Adipocyte (in vitro differentiated cells): ENCODE measurements at places on chromosomes 12 and 14.

GRCh38 chr12:58148405-58148804, 207.0 kb downstream of the ATP23 start:
- peak; percentile 70 for DNase-seq

DNA sequence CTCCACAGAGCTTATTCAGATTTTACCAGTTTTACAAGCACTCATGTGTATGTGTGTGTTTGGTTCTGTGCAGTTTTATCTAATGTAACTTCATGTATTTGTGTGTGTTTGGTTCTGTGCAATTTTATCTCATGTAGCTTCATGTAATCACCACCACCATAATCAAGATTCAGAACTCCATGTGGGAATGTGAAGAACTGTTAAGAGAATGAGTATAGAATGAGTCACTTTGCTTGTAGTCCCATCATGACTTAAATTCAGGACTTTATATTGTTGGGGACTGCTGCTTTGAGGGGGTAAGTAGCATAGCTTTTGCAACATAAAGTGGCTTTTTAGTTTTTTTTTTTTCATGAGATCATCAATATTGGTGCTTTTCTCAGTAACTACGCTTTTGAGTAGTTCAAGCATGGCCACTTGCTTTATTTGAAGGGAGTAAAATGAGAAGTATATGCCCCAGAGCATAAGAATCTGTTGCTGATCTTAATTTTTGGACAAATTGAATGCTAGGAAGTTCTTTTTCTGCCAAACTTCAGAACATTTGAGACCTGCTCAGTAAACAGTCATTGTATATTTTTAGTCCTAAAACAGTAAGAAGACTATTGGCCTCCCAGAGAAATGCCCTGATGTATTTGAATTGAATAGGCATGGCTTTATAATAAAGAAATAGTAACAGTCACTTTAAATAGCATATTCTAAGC, 28.8 kb downstream of the PROX2 start:
- DNase-seq: peak; percentile 69

- DNase-seq: no peak
Observed at GRCh38 chr12:131230340-131231031, 276.8 kb downstream of the ADGRD1 start.

DNA sequence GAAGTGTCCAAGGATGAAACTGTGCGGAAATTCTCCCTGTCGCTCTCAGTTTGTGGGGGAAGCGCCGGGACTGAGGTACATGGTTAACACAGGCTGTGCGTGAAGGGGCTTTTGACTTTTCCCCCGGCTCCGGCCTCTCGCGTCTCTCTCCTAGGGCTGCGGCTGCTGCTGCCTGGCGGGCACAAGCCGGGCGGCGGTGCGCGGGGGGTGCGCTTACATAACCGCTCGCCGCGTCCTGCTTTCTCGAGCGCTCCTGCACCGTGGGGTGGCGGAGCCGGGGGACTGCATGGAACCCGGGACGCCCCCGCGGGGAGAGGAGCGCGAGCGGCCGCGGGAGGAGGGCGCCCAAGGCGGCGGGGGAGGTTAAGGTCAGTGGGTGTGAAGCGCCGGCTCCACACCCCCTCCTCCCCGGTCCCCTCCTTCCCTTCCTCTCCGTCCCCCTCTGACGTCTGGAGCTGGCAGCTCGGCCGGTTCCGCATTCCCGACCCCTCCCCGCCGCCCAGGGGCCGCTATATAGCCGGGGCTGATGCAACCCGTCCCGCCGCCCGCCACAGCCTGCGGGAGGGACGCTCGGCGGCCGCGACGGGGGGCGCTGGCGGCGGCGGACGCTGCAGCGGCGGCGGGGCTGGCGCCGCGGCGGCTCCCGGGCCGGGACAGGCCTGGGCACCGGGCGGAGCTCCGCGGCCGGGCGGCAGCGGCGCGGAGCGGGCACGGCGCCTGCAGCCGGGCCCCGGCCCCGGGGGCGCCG, at the start of gene JDP2:
Gene JDP2, plus strand, starts transcription at position 541 of the 748 bp plus-strand sequence. CDS start 9,899 bp downstream, outside the sequence.
- DNase-seq: peak; percentile 96

DNA sequence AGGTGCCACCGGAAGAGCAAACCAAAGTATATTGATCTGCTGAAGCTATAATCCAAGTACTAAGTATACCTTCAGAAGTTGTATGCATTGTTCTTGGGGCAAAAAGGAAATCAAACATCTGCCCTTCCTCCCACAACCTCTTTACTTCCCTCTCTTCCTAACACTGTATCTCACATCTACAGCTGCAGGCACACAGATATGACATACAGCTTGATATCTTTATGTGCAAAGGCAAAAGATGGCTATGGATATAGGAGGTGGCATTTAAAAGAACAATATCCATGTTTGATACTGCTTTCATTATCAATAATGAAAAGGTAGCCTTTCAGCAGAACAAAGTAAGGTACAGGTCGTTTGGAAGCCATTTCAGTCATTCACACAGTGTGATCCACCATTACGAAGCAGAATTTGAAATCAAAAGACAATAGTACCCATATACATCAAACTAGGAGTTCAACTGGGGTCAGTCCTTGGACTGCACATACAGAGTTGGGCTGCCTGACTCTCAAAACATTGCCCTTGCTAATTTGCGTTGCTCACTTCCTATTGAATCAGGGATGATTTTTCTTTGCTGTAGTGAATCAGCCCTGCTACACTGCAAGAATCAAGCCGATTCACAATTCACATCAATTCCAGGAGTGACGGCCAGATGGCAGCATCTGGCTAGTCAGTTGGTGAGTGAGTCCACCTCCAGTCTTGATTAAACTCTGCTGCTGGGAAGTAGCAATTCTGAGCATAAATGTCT, 8.9 kb downstream of the ANG start:
- peak; percentile 75 for DNase-seq

- peak; percentile 71 for DNase-seq
Observed at GRCh38 chr14:104137297-104138097, 890 bp upstream of the KIF26A start.

GRCh38 chr12:94812345-94812744, 162.0 kb upstream of the TMCC3 start:
- DNase-seq: no peak

- no peak for DNase-seq
Observed at GRCh38 chr14:39451811-39452210, 19.6 kb upstream of the FBXO33 start.

DNA sequence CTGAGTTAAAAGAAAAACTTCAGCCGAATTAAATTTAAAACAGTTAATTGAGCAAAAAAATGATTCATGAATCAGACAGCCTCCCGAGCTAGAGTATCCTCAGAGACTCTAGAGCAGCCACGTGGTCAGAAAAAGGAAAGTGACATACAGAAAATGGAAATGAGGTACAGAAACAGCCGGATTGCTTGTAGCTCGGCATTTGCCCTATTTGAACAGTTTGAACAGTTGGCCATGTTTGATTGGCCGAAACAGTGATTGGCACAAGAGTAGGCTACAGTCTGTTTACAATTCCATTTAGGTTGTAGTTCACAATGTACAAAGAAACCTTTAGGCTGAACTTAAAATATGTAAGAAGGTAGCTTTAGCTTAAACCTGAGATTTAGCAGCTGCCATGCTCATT, 12.9 kb upstream of the OXA1L start:
- peak; percentile 10 for DNase-seq

DNA sequence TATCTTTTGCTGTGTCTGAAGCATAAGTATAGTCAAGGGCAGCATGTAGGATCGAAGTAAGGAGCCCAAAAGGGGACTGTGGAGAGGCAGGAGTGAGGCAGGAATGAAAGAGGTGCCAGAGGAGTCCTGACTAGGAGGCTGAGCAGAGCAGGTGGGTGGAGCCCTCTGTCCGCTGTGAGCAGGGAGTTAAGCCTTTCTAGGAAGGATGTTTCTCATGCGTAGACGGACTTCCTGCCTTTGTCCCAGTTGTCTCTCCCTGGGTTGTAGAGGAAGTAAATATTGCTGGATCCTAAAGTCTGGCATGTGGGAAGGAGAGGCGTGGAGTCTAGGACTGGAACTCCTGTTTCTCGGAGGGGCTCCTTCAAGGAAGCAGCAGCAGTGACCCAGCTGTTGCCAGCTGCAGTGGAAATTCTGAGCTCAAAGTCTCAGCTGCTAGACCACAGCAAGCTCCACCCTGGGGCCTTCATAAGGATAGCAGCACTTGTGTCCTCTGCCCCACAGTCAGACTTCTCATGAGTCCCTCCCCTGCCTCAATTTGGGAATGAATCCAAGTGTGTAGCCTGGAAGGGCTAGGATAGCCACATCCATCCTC, 44.0 kb downstream of the RBMS2 start:
- peak; percentile 96 for DNase-seq

- DNase-seq: no peak
Observed at GRCh38 chr12:45658020-45658419, 71.5 kb upstream of the ARID2 start.

- DNase-seq: no peak
Observed at GRCh38 chr12:64864319-64864718, 39.9 kb downstream of the TBC1D30 start.
